Stimulated activated CD8-positive, alpha-beta memory T cell treated with anti-CD3 and anti-CD28 coated beads, Interleukin-7, amount 100 ng/mL, for 1 hour (primary cell): ENCODE measurements at places on chromosomes 1 and 21.

- DNase-seq: no peak
These were observed 9.2 kb downstream of the TNFRSF9 start for GRCh38 chr1:7931446-7931812.

- no peak for DNase-seq
These were observed 16.9 kb downstream of the PTPRU start for GRCh38 chr1:29253180-29253579.

- DNase-seq: no peak
These were observed 296.0 kb upstream of the PTBP2 start for GRCh38 chr1:96425382-96426129.

GRCh38 chr1:118862755-118863154, 125.4 kb downstream of the TBX15 start:
- DNase-seq: no peak

- DNase-seq: no peak
These were observed 5.2 kb downstream of the ADAMTS5 start for GRCh38 chr21:26961698-26962097.

GRCh38 chr1:184192796-184193195, 141.3 kb downstream of the TSEN15 start:
- no peak for DNase-seq

- no peak for DNase-seq
These were observed 278.5 kb downstream of the KCNH1 start for GRCh38 chr1:210855440-210855839.

DNA sequence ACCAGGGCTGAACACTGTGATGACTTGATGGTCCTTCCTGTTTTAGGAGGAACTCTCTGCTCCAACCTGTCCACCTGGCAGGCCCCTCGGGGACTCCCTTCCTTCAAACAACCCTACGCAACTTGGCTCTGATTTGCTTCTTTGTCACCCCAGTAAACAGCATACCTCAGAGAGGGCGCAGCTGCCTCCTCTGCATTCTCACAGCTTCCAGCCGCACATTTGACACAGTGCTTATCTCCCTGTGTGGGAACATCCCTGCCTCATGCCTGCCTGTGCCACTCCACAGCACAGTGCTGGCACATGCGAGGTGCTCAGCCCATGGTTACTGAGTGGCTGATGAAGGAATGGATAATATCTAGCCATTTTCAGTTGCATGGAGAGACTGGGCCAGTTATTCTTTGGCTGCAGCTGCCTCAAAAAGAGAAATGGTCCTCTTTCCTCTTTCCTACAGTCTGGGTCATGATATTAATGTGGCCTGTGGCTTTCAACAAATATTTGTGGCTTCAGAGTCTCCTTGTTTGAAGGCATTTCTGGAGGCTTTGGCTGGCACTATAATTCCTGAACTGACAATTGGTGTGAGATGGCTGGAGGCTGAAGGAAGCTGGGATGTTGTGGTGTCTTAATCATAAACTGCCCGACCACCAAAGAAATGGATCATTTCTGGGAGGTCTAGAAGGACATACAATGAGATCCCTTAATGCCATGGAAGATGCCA, 77.9 kb downstream of the TENT5C start:
- no peak for DNase-seq
